ENCODE measurements at places on chromosomes 16 and 17.

DNA sequence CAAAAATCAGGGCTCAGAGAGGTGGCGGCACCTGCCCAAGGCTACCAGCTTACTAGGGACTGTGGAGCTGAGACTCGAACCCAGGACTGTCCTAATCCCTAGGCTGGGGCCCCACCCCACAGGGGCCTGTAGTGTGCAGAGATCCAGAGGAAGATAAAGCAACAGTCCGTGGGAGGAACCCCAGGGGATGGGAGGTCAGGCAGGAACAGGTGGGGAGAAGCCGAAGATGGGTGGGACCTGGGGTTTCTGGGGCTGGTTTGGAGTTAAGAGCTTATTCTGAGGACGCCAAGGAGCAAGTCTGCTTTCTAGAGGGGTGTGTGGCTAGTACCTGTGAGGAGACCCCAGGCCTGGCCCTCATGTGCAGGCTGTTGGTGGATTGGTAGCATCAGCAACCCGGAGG is 14.9 kb downstream of the C16orf74 start:
- DNase-seq: no peak

- no peak for DNase-seq
Observed at GRCh38 chr16:85017151-85017550, 5.8 kb upstream of the ZDHHC7 start.

DNA sequence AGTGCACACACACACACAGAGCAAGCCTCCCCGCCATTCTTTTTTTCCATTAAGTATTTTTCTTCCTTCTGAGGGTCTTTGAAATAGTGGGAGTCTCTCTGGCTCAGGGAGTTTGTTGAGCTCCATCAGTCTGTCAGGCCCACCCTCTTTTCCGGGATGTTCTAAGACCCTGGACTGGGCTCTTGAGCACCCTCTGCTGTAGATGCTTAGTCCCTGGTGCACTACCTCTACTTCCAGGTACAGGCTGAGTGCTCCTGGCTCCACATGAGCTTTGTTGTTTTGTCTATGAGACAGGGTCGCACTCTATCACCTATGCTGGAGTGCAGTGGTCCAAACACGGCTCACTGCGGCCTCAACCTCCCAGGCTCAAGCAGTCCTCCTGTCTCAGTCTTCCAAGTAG is 20.7 kb downstream of the LIMD2 start:
- no peak for DNase-seq

DNA sequence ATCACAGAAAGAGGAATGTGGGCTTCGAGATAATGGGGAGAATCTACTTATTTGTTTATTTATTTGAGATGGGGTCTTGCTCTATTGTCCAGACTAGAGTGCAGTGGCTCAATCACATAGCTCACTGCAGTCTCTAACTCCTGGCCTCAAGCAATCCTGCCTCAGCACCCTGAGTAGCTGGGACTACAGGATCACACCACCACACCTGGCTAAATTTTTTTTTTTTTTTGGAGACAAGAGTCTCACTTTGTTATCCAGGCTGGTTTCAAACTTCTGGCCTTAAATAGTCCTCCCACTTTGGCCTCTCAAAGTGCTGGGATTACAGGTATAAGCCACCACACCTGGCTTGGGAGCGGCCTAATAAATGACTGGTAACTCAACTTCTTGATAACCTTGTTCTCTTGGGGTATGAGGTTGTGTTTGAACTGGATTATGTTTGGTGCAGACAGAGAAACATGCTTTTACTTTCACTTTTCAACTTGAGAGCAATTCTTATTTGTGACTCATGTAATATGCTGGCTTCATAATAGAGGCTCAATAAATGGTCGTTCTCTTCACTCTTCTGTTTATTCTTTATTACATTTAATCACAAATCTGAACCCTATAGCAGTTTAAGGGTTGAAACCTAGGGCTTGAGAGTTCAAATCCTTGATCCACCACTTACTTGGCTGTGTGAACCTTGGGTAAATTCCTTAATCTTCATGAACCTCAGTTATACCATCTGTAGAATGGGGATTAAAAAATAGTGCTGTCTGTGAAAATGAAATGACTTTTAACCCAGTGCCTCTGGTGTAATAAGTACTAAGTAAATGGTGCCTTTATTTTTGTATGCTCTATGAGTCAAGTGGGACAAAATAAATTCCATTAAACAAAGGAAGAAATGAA is 129.1 kb upstream of the HS3ST2 start:
- DNase-seq: no peak

DNA sequence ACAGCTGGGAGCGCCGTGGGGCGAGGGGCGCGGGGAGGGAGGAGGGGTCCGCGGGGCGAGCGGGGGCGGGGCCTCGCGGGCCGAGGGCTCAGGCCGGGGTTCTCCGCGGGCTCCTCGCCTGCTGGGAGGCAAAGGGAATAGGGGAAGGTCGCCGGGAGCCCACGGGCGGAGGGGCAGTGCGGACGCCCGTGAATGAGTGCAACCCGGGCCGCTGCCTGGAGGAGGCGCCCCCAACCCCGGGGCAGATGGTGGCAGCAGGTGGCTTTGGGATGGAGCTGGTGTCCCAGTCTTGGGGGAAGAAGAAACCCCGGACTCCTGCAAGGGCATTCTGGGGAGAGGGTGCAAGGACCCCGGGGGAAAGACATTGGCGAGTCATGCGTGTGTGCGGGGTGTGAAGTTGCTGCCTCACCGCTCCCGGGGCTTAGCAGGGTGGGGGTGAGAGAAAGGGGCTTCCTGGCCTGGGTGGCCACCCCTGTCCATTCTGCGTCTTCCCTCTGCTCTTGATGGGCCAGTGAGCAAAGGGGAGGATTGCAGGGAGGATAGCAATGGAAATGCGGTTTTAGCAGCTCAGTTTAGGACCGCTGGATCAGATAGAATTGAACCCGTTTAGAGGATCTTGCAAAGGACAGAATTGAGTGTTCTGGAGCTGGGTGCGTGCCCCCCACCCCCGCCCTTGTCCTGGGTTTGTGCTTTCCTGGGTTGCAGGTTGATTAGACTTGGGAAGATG is 526 bp downstream of the KIAA0513 start:
- DNase-seq: no peak

- no peak for DNase-seq
Observed at GRCh38 chr16:29842732-29843346, 20.2 kb downstream of the CDIPT start.

DNA sequence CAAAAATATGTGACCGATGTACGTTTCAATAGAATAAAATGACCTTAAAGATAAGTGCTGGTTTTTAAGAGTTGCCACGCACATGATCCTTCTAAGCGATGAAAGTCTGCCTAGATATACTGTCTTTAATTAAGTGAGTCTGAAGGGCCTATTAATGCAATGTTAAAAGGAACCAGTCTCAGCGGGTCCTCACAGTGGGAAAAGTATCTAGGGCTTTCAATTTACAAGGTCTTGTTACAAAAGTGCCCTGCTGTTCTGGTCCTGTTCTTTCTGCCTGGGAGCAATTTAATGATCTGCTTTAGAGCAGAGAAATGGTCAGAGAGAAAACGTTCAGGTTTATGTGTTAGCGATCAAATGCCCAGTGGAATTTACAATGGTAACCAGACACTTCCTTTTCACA is 864.0 kb downstream of the KCNJ2 start:
- no peak for DNase-seq

DNA sequence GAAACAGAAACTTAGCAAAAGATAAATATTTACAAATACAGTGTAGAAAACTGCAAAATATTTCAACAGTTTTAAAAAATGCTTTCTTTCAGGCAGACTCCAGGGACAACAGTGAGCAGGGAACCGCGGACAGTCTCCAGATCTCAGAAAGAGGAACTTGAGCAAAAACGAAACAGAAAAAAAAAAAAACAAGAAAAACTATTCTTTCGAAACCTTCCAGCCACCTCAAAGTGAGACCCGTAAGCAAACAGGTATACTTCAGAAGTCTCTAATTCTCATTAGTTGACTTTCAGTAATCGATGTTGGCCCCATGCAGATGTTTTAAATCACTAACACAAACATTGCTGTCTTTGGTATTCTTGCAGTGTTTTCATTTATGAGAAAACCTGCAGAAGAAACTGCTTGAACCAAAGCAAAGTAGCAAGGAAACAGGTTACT is 15.7 kb upstream of the CCL1 start:
- DNase-seq: no peak

- peak; percentile 65 for DNase-seq
Observed at GRCh38 chr17:309361-309888, 43.2 kb downstream of the RPH3AL start.

DNA sequence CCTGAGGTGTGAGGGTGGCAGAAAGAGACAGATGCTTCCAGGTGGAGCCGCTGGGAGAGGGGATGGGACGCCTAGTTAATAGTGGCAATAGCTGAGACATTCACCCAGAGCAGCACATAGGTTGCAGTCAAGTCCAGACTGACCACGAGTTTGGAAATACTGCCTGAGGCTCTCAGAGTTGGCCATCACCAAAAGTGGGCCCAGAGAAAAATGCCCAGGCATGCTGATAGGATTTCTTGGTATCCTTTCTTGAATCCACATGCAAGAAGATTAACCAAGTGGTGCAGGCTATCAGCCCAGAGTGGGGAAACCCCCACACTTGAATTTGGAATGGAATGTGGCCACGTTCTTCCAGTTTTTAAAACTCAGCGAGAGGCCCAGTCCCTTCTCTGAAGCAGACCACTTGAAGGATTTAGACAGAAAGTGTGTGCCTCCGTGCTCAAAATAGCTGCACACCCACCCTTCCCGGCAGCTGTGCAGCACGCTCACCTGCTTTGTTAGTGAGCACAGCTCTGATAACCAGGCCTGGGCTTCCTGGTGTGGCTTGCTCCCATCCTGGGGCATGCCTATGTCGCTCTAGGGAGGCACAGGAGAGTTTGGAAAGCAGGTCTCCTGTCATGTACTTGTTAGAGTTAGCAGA is 35.7 kb downstream of the PLD6 start:
- DNase-seq: no peak

DNA sequence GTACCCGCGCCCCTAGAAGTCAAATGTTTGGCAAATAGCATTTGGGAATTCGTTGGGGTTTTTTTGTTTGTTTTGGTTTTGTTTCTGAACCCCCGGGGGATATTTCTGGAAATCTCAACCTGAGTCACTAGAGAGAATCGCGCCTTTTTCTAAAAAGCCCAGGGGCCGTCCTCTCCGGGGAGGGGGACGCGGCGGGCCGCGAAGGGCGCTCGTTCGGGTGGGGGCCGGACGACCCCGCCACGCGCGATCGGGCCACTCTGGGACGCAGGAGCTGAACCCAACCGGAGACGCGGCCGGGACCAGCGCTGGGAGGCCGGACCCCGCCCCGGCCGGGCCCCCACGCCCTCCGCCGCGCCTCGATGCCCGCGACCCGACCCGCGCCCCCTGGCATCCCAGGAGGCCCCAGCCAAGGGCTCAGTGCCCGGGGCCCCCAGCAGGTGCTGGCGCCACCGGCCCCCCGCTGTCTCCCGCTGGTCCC is 302 bp downstream of the LITAF start:
- DNase-seq: no peak

DNA sequence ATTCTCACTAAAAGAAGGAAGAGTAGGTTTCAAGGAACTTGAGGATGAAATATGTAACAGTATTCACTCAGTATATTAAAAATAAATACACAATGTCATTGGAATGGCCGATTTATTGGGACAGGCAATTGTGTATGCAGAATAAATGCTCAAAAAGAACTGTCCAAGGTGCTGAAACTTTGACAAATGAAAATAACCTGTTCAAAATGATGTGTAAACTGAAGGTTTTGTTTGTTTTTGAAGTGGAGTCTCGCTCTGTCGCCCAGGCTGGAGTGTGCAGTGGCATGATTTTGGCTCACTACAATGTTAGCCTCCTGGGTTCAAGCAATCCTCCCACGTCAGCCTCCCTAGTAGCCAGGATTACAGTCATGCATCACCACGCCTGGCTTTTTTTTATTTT is 318.7 kb upstream of the RBFOX1 start:
- DNase-seq: peak; percentile 33

DNA sequence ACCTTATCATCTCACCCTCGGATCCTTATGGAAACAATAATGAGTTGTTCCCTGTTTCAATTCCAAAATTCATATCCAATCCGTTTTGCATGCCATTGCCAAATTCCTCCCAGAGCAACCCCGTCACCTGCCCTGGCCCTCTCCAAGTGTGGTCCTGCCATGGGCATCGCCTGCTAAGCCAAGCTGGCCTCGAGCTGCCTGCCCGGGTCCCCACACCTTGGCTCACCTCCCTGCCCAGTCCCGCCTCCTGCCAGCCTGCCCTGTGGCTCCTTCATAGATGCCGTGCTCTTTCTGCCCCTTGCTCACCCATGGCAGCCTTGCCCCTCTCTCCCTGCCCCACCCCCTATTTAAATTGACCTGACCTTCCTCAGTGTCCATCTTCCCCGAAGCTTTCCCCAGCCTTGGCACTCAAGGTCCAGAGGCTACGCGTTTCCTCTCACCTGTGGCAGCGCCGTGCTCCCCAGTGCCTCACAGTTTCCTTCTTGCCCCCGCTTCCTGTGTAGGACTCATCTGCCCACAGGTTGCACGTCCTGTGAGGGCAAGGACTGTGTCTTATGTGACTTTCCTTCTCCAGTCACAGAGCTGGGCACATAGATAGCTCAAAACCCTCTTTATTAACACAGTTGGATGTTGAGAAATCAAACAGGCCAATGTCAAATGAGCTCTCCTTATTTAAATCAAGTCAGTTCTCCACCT is 12.7 kb downstream of the MAPT start:
- DNase-seq: no peak

DNA sequence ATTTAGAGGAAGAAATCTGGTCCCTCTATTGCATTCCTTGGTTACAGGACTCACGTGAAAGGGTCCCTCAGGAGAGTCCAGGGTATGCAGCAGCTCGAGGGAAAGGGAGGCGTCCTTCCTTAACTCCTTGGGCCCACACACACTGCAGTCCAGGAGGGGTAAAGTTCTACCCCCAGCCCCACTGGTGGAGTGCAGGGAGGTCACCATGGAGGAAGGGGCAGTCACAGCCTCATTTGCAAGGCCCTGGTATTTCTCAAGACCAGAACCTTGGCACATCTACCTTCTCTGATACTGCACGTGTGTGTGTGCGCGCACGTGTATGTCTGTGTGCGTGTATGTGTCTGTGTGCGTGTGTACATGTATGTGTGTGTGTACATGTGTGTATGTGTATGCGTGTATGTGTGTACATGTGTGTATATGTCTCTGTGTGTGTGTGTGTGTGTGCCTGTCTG is 11.1 kb downstream of the HIC1 start:
- no peak for DNase-seq

- peak; percentile 76 for DNase-seq
Observed at GRCh38 chr17:41324180-41325075, 8.9 kb upstream of the KRTAP17-1 start.

DNA sequence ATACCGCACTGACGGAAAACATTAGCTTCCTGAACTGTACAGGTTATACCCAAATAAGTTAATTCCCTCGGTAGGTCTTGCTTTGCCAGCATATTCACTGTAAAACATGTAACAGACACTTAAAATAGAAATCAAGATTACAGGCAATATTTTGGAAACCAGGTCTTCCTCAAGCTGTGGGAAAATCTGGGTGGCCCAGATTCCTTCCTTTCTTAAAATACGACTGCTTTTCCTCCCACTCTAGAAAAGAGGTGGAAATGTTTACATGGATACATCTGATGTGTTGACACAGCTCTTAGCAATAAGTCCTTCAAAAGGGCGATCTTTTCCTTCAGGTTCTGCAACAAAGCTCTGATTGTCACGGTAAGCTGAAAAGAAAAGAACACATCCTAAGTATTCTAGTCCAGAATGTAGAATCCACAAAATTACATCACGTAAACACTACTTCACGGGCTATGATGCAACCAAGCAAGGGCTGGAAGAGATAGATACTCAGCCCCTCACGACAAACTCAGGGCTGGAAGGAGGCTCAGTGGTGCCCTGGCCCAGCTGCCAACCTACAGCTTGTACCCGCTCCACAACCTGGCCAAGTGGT is 18.4 kb downstream of the STX8 start:
- DNase-seq: no peak
